ENCODE measurements at places on chromosomes 12 and 14. TPM values are rescaled to one million over a fixed set of nuclear protein-coding genes. Genes with fewer than 3 reads are reported as not detected.

DNA sequence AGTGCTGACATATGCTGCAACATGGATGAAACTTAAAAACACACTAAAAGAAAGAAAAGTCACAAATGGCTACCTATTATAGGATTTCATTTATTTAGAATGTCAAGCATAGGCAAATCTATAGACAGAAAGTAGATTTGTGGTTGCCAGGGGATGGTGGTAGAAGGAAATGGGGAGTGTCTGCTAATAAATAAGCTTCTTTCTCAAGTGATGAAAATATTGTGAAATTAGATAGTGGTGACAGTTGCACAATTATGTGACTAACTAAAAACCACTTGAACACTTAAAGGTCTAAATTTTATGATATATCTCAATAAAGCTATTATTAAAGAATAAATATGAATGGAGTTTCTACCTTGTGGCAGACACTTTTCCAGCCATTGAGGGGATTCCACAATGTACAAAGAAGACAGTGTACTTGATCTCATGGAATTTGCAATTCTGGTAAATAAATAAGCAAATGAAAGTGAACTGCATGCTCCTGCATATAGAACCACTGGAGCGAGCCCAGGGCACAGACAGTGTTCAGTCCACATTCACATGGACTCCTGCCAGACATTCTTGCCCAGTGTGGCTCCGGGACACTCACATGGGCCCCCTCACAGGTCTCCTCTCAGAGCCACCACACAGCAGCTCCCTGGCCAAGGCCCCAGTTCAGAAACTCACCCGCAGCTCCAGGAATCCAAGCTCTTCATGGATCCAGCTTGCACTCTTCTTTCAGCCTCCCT is 107.1 kb upstream of the ARID2 start:
- DNase-seq: peak; percentile 20

- DNase-seq: no peak
These were observed 80.8 kb downstream of the TMTC1 start for GRCh38 chr12:29702972-29703371.

DNA sequence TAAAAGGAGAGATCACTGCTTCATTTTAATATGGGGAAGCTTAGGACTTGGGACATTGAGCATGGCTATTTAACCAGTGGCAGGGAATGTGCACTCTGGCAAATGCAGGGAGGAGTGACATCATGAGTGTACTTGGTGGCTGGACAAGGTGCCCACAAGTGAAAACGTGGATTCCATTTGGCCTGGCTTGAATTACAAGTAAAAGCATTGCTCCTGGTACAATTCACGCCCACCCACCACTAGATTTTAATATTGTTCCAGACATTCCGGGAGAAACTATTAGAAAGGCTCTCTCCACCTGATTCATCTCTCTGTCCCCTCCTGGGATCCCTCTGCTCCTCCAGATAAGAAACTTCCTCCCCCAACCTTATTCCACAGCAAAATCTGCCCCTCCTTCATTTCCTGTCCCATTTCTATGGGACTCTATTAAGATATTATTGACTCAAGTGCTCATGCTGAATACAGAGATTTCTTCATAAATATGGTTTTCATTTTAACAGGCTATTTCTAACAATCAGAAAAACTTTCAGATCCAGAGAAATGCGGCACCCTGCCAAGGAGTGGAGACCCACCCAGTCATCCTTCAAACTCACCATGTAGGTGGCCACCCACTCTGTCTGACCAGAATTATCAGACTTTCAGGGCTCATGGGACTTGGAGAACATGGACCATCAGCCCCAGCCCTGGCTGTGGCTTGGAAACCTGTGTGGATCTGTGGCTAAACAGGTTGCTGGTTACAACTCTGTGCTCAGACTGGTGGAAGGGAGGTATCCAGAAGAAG is 43.2 kb downstream of the SSPN start:
- no peak for DNase-seq

- peak; percentile 91 for DNase-seq
These were observed 56.4 kb upstream of the RNU6-8 start for GRCh38 chr14:32259368-32260013.

DNA sequence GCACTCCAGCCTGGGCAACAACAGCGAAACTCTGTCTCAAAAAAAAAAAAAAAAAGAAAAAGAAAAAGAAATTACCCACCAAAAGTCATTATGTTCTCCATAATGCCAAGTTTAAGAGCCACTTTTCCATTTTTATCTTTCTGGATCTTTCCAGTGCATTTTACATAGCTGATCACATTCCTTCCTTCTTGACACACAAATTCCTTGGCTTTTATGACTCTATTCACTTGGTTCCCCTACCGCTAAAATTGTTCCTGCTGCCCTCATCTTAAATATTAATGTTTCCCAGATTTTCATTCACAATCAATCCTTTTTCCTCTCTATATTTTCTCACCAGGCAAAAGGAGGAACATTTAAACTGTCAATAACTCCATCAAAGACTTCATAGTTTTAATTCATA is 20.2 kb downstream of the KLHL28 start:
- no peak for DNase-seq

- no peak for DNase-seq
These were observed 98.9 kb downstream of the RERG start for GRCh38 chr12:15122344-15122743.

DNA sequence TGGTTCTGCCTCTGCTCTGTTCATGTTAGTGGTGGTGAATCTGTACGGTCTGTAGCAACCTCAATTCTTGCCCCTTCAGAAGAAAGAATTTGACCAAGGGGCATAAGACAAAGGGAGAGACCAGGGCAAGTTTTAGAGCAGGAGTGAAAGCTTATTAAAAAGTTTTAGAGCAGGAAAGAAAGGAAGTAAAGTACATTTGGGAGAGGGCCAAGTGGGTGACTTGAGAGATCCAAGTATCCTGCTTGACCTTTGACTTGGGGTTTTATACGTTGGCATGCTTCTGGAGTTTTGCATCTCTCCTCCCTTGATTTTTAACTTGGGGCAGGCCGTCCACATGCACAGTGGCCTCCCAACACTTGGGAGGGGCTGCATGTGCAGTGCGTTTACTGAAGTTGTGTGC is 225.0 kb downstream of the CRADD start:
- DNase-seq: no peak

DNA sequence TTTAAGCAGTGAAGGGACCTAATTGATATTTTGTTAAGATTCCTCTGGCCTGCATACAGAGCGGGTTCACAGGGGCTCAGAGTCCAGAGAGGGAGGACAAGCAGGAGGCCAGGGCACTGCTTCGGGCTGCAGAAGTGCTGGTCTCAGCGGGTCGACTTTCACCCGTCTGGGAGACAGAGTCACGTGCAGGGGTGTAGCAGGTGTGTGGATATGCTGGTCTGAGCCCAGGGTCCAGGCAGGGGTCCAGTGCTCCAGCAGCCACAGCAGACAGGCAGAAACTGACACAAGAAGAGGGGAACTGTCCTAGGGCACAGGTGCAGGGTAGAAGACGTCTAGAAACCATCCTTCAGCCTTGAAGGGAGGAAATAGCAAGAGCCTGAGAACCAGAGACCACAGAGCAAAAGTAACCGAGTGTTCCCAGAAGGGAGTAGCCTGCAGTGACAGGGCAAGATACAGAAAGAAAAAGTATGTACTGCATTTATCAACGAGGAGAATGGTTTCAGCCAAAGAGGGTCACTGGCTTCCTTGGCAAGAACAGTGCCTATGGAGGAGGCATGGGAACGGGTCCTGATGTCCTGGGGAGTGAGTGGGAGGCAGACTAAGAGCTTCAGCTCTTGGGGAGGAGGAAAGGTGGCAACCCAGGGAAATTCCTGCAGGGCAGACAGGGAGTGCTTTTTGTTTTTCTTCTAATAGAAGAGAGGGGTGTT is 28.7 kb downstream of the FBXO21 start:
- no peak for DNase-seq

CD163 gene
- not detected for total RNA-seq

ATP5F1B gene
- 608 TPM for total RNA-seq

Measured in bronchial epithelial cell (primary cell).